Activated CD8-positive, alpha-beta T cell treated with anti-CD3 and anti-CD28 coated beads, Interleukin-2, amount 10 ng/mL, durations not matched to agents 7 days and 5 days (primary cell): ENCODE measurements at places on chromosomes 13 and 19. TPM values are rescaled to one million over a fixed set of nuclear protein-coding genes. Genes with fewer than 3 reads are reported as not detected.
A peak's percentile ranks its signal among the peaks of the same experiment; 100 is the strongest.

DNA sequence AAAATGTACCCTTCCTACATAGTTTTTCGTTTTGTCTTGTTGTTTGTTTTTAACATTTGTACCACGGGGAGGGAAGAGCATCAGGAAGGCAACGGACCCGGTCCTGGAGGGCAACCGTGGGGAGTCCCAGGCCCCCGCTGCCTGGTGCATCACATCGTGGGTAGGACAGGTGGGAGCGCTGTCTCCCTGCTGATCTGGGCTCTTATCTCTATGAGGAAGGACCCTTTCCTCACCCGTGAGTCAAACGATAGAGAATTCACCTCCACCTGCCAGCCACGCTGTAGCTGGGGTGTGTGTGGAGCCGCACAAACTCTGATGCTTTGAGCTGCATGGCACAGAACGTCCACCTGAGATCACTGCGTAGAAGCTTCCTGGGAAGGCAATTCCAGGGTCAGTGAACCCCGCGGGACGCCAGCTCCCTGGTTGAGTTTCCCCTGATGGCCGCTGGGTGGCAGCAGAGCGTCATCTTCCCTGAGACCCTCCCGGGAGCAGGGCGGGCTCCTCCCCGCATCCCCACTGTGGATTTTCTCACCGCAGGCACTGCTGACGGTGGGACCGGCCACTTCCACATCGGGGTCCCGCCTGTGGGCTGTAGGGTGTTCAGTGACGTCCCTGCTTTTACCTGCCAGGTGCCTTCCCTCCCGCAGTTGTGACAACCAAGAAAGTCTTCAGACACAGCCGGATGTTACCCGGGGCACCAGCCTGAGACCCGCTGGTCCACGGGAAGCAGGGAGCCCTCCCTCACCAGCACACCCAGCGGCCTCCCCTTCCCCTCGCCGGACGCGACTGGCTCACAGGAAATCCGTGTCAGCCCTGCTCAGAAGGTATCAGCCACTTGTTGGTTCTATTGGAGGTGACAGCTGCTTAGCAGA is 54.7 kb downstream of the ZNF787 start:
- DNase-seq, result peak; percentile 74

DNA sequence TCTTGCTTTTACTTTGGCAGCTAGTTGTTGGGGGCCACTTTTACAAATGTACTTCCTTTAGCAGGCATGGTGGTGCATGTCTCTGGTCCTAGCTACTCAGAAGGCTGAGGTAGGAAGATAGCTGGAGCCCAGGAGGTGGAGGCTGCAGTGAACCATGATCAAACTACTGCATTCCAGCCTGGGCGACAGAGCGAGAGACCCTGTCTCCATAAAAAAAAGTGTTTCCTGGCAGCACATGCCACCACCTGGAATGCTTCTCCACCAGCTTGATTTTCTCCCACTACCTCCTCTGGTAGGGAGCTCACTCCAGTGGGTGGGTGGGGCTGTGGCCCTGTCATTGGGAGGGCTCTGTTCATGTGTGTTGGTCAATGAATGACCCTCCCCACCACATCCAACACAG is 12.5 kb downstream of the FZR1 start:
- no peak for DNase-seq

- DNase-seq, result no peak
These were observed 2.6 kb downstream of the PTPRS start for GRCh38 chr19:5337708-5338655.

DNA sequence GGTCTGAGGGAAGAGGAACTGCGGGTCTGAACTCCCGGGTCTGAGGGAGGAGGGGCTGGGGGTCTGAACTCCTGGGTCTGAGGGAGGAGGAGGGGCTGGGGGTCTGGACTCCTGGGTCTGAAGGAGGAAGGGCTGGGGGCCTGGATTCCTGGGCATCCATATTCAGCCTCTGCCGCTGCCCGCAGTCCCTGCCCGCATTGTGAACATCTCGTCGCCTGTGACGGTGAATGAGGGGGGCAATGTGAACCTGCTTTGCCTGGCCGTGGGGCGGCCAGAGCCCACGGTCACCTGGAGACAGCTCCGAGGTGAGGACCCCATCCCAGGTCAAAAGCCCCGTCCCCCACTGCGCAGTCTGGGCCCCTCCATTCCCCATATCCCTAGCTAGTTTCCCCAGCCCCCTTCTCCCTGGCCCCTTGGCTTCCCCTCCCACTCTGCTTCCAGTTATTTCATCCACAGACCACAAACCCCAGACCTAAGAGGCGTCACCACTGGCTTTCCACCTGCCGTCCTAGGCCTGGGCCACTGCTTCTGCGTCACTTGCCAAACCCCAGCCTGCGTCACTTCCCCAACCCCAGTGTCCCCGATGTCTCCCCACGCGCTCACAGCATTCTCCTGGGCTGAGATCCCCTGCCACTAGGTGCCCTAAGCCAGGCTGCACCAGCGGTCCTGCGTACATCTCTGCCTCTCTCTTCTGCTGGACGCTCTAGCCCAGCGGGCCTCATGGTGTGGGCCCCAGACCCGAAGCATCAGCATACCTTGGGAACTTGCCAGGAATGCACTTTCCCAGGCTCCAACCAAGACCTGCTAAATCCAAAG is 13.9 kb downstream of the IGLON5 start:
- DNase-seq, result peak; percentile 40

LHB gene
- total RNA-seq, result not detected

LILRB5 gene
- not detected for total RNA-seq

RUVBL2 gene
- total RNA-seq, result 105 TPM
